ENCODE measurements at places on chromosomes 7 and 10. TPM values are rescaled to one million over a fixed set of nuclear protein-coding genes. Genes with fewer than 3 reads are reported as not detected.

FZD8 gene
- polyA plus RNA-seq = 4.8 TPM

TMEM130 gene
- 13.5 TPM for polyA plus RNA-seq

LCOR gene
- polyA plus RNA-seq = 3.4 TPM

SPDYE2B gene
- polyA plus RNA-seq = not detected

CTBP2 gene
- 80.2 TPM for polyA plus RNA-seq

COMTD1 gene
- polyA plus RNA-seq = 9.5 TPM

OR13A1 gene
- not detected for polyA plus RNA-seq

IGF2BP3 gene
- 47.6 TPM for polyA plus RNA-seq

CNPY1 gene
- not detected for polyA plus RNA-seq

CYCS gene
- polyA plus RNA-seq = 47.2 TPM

- DNase-seq = no peak
Measured at GRCh38 chr7:48611993-48612392, 312.4 kb upstream of the CDC14C start.

DNA sequence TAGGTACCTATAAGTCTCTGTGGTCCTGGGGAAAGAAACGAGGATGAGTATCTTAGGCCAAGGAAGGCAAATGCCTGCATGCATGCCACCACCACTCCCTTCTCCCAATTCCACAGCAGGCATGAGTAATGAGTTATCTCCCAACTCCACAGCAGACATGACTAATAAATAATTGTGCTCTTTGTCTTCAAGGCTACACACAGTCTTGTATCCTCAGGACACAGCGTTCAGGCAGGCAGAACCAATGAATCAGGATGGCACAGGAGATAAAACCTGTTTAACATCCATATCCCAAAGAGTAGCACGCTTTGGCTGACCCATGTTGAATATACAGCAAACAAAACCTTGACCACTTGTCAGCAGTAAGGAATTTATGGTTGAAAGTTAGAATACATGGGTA is 229.7 kb upstream of the NFE2L3 start:
- DNase-seq = no peak

DNA sequence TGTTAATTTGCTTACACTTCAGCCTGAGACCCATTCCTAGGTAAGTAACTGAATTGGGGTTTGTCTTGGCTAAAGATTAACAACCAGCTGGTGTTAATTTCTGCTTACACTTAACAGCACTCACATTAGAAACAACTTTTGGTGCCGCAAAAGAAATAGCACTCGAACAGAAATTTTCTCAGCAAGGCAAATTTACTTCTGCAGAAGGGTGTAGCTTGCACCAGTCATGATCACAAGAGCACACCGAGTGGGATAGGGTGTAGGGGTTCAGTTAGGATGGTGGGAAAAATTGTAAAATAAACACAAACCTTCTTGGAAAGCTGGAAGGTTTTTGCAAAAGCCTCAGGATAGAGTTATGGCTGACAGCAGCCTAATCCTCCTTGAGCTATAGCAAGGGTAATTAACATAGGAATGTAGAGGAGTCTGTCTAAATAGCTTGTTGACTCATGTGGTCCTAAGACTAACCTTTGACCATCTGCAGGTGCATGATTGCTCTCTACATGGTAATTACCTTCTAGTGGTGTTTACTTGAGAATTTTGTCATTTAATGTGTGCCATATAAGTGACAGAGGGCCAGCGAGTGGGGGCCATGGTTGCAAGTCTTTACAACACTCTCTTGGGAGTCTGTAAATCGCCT is 67.8 kb upstream of the CDK13 start:
- no peak for DNase-seq

- peak; percentile 73 for DNase-seq
Measured at GRCh38 chr7:121000081-121000983, 11.8 kb downstream of the CPED1 start.

DNA sequence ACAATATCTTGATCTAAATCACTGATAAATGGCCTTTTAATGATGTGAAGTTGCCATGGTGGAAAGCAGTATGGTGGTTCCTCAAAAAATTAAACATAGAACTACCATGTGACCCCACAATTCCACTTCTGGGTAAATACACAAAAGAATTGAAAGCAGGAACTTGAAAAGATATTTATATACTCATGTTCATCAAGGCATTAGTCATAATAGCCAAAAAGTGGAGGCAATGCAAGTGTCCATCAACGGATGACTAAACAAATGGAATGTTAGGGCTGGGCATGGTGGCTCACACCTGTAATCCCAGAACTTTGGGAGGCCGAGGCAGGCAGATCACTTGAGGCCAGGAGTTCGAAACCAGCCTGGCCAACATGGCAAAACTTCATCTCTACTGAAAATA is 2.0 kb upstream of the DNAJC12 start:
- peak; percentile 31 for DNase-seq

DNA sequence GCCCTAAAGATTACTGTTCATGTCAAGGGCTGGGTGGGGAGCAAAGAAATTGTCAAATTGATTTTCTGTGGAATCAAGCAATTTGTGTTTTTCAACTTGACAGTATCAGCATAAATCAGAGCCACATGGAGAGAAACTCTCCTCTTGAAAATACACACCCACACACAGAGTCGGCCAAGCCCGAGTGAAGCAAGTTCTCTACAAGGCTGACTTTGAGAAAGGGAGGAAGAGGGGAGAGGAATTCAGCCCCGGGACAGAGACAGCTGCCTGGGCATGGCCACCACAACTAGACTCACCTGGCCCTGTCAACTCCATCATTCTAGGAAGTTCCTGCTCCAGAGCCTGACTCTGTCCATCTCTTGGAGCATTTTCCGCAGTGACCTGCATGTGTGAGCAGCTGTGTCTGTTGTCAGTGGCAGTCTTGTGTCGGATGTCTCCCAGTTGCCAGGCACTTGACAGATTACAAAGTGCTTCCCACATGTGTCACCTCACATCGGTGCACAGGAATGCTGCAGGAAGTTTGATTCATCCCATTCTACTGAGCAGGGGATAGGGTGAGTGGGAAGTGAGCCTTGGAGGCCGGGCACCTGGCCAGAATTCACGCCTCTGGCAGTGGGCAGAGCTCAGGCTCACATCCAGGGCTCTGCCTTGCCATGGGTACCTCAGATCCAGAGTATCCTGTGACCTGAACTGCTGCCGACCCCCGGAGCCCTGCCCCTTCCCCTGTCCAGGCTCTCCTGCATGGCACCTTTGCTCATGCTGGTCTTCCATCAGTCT is 37.9 kb downstream of the ADAM12 start:
- DNase-seq = peak; percentile 90

GRCh38 chr7:158979635-158980351 is 123.4 kb downstream of the DYNC2I1 start:
- no peak for DNase-seq

GRCh38 chr7:50679218-50680007 is 103.3 kb downstream of the GRB10 start:
- peak; percentile 43 for DNase-seq

GRCh38 chr7:37831244-37831643 is 17.2 kb upstream of the NME8 start:
- DNase-seq = no peak

DNA sequence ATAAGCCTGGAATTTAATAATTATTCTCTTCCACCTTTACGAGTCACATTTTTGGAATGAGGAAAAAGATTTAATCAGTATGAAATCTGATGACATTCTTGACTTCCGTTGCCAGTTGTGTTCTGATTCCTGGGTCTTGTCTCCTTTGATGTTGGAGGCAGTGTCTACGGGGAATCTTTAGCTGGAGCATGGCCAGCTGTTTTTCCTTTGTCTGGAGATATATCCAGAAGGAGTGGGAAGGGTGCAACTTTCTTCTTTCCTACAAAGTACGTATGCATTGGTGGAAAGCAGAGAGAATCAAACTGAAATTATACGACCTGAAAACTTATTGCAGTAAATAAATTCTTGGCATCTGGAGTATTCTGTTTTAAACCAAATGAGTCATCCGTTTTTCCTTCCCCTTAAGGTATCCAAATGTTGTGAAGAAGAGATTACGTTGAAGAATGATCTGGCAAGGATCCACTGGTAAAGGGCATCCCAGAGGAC is 6.9 kb upstream of the GNG11 start:
- peak; percentile 71 for DNase-seq

DNA sequence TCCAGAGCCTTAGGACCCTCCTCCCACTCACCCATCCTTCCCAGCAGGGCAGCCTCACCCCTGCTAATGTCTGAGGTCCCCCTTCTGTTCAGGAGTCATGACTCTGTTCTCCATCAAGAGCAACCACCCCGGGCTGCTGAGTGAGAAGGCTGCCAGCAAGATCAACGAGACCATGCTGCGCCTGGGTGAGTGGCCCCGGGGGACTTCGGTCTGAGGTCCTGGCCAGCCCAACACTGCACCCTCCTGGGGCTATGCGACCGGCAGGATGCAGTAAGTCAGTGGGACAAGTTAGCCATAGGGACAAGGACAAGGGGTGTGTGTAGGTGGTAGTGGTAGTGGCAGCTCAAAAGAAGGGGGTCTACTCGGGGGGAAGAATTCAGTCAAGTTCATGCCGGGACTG is 16.2 kb upstream of the AHCYL2 start:
- no peak for DNase-seq

- DNase-seq = no peak
Measured at GRCh38 chr7:73586911-73587310, 8.5 kb upstream of the TBL2 start.

- DNase-seq = no peak
Measured at GRCh38 chr10:78959217-78959923, 109.4 kb upstream of the ZMIZ1 start.

DNA sequence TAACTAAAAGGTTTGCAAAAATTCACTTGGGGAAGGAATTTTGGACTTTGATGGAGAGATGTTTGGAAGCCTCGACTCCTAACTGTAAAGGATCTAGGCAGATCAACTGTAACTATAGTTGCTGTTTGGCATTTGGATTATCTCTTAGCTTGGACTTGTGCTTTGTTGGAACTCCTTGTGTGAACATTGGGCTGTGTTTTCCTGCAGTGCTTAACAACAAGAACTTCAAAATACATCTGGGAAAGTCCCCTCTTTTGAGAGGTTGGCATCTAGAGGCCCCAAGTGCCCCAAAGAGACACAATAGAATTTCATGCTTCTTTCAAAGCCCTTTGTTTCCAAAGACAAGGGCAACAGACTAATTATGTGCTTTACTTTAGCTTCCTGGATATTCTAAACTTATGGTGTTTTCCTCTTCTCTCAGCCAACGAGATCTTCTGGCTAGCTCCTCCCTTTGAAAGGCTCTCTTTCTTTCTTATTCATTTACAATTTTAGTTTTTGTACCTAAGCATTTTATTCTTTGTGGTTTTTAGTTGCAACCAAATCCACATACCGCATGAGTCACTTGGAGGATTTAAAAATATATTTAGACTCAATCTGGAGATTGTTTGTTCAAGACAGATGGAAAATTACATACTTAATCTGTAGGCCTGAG is 11.6 kb downstream of the ABCA13 start:
- peak; percentile 70 for DNase-seq

DNA sequence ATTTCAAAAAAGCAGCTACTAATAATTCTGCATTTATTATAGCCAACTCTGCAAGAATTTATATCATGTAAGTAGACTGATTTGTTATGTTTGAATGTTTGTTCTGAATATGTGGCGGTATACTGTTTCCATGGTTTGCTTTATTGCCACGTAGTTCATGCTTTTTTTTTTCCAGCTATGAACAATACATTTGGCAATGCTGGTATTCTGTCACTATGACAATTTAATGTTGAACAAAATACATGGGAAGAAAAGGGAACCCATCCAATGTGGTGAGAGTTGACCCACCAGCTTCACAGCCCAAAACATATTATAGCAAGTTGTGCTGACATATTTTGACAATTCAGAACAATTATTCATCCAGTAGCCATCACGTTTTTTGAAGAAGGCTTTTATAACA is 145.6 kb downstream of the CCDC71L start:
- no peak for DNase-seq

GRCh38 chr7:2275101-2275500 is 33.1 kb downstream of the NUDT1 start:
- no peak for DNase-seq

- DNase-seq = no peak
Measured at GRCh38 chr10:17256627-17257026, 28.6 kb downstream of the VIM start.

DNA sequence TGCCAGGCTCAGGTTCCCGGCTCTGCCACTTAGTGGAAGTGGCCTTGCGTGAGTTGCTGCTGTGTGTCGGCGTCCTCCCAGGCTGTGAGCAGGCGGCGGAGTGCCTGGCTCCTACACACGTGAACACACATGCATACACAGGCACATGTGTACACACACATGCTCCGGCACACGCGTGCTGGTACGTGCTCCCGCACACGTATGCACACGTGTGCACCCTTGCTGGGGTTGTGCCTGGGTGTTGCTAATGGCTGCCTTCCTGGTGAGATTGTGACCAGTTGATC is 107.6 kb downstream of the INPP5A start:
- no peak for DNase-seq

DNA sequence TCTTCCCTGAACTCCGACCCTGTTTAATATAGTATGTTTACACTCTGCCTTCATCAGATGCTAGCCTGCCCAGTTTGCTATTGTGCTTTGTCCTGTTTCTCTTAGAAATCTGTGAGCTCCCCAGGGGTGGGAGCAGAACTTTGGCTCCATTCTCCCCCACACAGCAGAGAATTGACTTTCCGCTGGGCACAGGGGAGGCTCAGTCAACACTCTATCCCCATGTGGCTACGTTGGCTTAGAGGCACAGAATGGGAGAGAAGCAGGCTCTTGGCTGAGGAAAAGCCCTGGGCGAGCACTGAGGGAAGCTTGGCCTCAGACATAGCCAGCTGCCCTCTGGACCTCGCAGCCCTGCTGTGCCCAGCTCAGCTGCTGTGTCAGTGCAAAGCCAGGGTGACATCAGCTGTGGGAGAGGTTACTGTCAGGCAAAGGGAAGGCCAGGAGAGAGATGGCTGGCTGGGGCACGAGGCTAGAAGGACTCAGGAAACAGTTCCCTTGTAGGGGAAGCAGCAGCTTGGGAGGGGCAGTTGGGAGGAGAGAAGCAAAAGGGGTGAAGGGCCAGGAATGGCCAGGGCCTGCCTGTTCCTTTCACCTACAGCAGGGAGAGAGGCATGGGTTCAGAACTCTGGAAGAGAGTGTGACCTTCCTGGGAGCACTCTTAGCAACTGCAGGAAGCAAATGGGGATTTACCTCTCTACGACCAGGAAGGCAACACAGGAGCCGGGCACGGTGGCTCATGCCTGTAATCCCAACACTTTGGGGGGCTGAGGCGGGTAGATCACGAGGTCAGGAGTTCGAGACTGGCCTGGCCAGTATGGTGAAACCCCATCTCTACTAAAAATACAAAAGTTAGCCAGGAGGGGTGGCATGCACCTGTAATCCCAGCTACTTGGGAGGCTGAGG is 5.8 kb upstream of the SCD start:
- no peak for DNase-seq

Measured in IMR-90 (cell line).